ENCODE measurements at places on chromosomes 7 and 10.

GRCh38 chr10:68196701-68197100 is 35.2 kb downstream of the ATOH7 start:
- DNase-seq = no peak

DNA sequence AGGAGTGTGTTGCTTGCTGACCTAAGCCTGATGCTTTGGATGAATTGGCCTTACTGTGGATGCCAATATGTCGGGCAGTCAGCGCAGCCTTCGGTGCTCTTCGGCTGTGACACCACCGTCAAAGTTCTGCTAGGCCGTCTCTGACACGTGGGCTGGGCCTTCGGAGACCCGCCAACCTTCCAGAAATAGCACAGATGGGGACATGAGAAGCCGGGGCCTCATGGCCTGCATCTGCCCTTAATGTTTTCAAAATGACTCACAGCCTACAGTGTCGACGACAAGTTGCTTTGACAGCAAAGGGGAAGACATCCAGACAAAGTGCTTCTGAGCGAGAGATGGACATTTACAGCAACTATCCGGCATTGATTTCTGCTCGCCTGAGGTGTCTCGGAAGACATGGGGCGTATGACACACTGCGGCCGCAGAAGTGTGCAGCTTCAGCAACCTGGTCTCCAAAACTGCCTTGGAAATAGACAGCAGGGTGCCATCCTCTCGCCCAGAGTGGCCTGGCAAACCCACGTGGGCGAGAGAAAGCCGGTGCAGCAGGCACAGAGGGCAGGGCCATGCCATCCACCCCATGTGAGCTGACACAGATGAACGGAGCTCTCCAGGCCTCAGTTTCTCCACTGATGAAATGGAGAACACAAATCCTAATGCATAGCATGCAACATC is 94.0 kb upstream of the PPP2R2D start:
- DNase-seq = no peak

- no peak for DNase-seq
Measured at GRCh38 chr10:30774261-30774660, 144.7 kb upstream of the LYZL2 start.

DNA sequence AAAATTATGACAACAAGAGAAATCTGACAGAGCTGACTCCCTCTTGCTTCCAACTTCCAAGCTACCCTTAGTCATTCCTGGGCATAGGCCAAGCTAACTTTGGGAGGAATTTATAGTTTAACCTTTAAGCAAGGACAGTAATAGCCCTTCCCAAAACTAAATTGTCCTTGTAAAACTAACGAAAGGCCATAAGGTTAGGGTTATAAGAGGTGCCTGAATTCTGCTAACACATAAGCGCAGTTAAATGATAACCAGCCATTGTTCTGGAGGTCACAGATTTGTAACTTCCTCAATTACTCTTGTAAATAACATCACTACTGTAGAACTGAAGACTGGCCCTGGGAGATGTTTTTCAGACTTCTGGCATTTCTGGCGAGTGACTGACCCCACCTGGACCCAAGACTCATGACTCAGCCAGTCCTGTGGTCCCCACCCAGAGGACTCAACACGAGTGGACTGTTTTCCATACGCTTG is 481.2 kb downstream of the KCNMA1 start:
- no peak for DNase-seq

DNA sequence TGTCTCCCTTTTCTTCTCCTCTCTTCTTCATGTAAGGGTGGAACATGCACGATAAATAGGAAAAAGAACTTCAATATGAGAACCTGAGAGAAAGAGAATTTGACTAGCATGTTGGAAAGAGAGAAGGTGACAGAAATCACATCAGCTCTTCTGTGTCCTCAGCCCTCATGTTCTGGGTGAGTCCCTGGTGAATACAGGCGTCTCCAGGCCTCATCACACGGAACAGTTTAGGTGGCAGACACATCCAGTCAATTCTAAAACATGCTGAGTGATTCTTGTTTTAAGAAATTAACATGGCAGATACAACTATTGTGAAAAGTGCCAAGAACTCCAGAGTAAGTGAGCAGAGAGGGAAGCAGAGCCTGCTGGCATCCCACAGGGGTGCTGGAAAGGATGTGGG is 96.1 kb downstream of the FAM107B start:
- DNase-seq = no peak

DNA sequence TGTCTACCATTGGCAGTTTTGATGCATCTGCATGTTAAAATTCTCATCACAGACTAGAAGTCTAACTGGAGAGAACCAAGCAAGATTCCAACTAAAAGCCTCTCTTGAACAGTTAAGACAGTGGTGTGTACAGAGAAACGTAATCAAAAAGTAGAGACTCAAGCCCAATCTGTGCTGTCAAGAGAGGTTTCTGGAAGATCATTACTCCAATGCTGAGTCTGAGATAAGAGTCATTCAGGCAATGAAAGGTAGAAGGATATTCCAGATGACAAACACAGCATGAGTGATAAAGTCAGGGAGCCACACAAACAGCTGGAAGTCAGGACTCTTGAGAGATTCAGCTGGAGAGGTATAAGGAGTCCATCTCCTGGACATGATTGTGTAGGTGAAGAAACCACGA is 48.7 kb downstream of the IQUB start:
- no peak for DNase-seq

- no peak for DNase-seq
Measured at GRCh38 chr10:96988426-96988825, 156.3 kb downstream of the LCOR start.

- no peak for DNase-seq
Measured at GRCh38 chr10:89535171-89536012, at the start of gene SLC16A12. SLC16A12 (minus strand) TSS chr10:89535594; CDS start chr10:89462578, 73,016 bp downstream.

DNA sequence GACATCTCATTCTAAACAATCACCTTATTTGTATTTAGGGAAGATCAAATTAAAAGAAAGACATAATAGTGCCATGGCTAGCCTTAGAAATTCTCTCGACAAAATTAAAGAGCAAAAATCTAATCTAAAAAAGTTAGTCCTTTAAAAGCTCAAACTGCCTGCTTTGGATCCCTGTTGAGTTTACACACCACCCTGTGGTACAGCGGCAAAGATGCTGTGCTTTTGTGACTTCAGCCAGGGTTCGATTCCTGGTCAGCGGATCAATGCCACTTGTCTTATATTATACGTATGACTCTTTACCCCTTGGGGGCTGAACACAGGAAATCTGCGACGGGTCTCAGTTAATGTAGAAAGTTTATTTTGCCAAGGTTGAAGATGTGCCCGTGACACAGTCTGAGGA is 51.3 kb upstream of the VOPP1 start:
- DNase-seq = no peak

DNA sequence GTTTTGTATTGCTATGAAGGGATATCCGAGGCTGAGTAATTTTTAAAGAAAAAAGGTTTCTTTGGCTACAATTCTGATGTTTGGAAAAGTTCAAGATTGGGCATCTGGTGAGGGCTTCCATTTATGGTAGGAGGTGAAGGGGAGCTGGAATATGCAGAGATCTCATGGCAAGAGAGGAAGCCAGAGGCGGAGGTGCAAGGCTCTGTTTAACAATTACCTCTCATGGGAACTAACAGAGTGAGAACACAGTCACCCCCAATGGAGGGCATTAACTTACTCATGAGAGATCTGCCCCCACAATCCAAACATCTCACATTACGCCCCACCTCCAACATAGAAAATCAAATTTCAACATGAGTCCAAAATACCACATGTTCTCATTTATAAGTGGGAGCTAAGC is 62.0 kb downstream of the AKR1D1 start:
- DNase-seq = no peak
